ENCODE measurements at places on chromosomes 7 and 10.

GRCh38 chr10:80412486-80412885, 4.1 kb downstream of the PRXL2A start:
- no peak for DNase-seq

GRCh38 chr10:70528741-70529362, 50.3 kb downstream of the PALD1 start:
- no peak for DNase-seq

- no peak for DNase-seq
These were observed 5.8 kb downstream of the ANTXRL start for GRCh38 chr10:46292573-46293023.

- DNase-seq = no peak
These were observed 97.3 kb upstream of the SP4 start for GRCh38 chr7:21330462-21331178.

GRCh38 chr7:154564676-154565075, 438.2 kb downstream of the PAXIP1 start:
- DNase-seq = no peak

DNA sequence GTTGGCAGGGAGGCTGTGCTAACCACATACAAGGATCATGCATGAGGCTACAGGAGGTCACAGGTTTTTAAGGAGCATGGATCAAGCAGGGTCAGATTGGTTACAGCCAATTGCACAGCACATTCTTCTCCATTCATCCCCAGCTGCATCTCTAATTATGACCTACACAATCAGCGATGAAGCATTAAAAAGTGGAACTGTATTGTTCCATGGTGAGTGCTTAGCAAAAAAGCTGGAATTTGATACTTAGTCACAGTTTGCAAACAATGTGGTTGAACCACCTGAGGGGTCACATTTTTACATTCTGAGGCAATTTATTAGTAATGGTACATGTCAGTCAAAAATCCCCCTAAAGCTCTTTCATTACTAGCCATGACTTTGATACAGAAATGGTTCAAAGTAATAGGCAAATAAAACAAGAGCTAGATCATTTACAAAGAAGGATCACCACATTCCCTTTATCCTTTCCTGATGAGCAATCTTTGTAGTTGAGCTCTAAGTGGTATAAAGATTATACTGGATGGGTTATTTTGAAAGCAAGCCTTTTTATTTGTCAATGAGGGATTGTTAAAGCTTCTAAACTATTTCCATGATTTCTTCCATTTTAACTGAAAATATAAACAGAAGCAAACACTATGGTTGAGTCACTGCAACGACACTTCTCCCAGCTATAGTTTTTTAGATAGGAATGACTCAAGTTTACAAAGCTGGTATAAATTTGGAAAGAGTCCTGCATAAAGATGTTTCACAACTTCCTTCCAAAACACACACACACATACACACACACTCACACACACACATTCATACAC, 217.8 kb upstream of the SEMA3A start:
- DNase-seq = no peak

GRCh38 chr10:62172465-62172864, 96.2 kb downstream of the RTKN2 start:
- DNase-seq = no peak

GRCh38 chr10:83959328-83959727, 180.0 kb upstream of the GHITM start:
- no peak for DNase-seq

DNA sequence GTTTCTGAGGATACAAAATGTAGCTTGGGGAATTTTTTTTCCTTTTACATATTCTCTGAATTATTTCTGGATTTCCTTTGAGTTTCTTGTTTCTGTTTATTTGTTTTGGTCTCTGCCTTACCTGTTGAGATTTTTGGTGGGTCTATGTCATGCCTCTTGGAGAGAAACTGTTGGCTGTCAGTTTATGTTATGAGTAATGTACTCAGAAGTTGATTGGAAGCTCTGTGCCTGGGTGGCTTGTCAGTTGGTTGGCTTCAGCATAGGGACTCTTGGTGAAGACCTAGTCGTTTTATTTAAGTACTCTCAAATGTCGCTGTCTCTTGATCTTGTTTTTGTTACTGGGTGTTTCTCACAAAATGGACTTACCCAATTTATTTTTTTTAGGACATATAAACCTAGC, 132.4 kb downstream of the CDK14 start:
- DNase-seq = no peak

GRCh38 chr10:44030738-44031137, 354.2 kb downstream of the CXCL12 start:
- DNase-seq = no peak

- DNase-seq = no peak
These were observed 15.4 kb upstream of the CDK6 start for GRCh38 chr7:92851732-92852131.

GRCh38 chr7:141866974-141867373, 25.7 kb upstream of the PRSS37 start:
- DNase-seq = no peak

- DNase-seq = no peak
These were observed 17.9 kb upstream of the MYL7 start for GRCh38 chr7:44158873-44159631.

DNA sequence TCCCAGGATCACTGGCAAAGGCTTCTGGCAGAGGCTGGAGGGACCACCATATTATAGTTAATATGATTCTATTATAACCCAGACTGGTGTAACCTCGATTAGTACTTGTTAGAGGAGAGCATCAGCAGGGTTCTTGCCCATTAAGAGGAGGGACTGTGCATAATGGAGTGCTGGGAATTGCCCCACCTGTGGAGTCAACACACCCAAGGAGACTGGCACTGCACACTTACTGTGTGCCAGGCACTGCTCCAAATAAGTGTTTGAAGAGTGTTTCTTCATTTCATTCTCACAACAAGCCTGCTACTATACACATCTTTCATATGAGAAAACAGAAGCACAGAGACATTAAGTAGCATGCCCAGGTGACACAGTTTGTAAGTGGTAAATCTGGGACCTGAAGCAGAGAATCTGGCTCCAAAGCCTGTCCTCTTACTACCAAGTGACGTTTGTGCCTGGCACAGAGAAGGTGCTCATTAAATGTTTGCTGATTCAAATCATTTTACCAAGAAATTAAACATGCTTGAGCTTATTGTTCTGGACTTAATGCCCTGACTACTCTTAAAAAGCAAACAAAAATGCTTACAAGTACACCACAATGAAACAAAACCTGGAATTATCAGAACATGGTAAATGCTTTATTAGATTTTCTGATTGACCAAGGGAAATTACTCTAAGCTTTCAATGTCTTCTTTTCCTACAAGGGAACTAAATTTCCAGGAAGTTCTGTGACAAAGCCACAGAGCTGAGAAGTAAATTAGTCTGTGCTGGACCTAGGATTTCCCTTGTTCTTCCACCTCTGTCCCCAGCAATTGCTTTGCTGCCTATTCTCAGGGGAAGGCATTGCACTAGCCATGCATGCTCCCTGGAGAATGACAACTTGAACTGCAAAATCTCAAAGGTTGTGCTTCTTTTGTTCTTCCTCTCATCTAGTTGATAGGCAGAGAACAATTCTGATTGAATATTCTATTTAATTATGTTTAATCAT, 809 bp downstream of the SLC13A1 start:
- DNase-seq = no peak

- DNase-seq = no peak
These were observed 118.5 kb downstream of the RAB18 start for GRCh38 chr10:27622596-27622995.

DNA sequence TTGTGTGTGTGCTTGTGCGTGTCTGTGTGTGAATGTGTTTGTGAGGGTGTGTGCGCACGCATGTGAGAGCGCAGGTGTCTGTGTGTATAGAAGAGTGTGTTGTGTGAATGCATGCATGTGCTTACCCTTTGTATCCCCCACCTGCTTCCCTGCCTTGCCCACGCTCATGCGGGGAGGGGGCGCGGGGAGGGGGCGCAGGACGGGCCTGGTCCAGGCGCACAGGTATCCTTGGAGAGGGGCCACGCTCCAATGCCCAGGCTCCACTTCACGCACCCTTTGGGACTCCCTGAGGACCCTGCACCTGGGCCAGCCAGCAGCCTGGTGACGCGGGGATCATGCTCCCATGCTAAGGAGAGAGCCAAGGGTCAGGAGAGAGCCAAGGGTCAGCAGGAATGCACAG, 47.9 kb upstream of the EN2 start:
- no peak for DNase-seq

DNA sequence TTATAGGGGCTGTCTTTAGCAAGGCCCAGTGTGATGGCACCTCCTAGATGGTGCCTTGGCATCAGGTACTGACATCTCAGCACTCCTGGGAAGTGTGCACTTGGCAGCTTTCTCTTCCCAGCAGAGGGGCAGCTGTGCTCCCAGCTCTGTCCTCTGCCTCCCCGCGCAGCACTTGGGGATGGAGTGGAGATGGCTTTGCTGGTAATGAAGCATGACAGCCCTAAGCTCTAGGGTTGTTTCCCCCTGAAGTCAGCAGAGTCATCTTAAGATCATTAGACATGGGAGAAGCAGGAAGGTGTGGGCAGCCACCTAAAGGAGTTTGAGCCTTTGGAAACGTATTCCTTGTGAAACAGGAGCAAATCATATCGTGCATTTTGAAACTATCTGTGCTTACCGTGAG, 46.7 kb downstream of the HTRA1 start:
- DNase-seq = no peak

GRCh38 chr10:124802313-124802675, 675 bp downstream of the ABRAXAS2 start:
- DNase-seq = no peak

GRCh38 chr10:127142136-127142535, 54.3 kb downstream of the INSYN2A start:
- DNase-seq = no peak

DNA sequence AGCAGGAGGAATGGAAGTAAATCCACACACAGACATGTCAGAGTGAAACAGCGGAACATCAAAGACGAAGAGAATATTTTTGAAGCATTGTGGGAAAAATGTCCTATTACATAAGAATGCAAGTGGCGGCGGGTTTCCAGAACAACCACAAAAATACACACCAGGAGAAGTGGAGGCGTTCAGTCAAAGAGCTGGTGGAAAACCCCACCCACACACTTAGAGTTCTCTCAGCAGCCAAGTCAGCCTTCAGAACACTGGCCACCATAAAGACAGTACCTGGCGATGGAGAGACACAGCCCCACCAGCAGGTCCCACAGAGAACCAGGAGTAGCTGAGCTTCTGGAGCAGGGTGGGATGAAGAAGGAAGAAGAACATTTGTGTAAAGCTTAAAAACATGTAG, 23.7 kb downstream of the NKX6-2 start:
- no peak for DNase-seq

- no peak for DNase-seq
These were observed 11.1 kb downstream of the CDK1 start for GRCh38 chr10:60789340-60789739.

DNA sequence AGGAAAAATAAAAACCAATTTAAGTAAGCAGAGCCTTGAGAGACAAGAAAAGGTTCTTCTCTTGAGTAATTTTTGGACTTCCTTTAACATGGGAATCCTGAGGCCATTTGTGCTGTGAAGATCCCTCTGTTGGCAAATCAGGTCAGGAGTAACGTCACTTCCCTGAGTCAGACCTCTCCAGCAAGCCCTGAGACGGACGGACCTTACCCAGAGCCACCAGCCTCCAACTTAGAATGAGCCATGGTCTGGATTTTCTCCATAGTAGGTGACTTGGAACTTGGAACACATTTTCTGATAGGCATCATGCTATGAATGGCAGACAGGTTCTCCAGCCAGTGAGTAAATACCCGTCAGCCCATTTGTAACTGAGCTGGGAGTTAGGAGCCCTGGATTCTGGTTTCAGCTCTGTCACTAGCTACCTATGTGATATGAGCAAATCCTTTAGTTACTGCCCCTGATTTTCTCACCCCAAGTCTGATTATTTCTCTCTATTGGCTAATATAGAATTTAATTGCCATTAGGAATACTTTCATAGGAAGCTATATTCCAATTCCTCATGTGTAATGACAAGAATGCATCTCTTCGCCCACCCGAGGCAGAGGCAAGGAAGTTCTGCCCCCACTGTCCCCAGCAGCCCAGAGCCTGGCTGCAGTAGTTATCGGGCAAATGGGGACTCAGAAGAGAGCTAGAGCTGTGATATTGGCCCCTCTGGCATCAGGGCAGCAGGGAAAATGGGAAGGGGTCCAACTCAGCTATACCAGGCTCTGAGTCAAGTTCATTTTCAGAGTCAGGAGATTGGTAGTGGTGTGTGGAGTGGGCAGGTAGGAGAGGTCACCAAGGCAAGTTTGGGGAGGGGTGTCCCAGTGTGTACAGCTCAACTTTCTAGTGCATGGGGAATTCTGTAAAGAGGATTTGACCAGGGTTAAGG, 153.7 kb upstream of the AGK start:
- DNase-seq = no peak

DNA sequence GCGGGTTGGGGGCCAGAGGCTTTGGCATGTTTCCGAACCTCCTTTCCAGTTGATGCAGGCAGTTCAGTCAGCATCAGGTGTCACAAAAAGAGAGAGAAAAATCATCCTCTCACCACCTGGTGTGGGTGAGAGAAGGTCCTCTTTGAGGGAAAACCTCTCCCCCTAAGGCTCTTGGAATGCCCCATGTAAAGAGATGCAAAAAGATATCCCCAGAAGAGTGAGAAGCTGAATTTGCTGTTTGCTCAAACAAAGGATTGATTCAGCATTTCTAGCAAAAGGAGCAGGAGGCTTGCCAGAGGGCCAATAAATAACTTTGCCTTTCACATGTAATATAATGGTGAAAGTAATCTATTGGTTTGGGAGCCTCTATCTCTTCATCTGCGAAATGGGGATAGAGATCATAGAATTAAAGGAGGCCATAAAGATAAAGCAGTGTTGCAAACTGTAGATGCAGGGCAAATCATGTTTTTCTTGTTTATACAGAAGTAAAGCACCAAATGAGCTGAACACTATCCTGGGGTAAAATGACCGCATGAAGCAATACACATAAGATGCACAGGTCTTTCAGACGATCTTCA, 425.9 kb downstream of the LRMDA start:
- no peak for DNase-seq

GRCh38 chr10:60289800-60290199, 99.9 kb downstream of the ANK3 start:
- DNase-seq = no peak

GRCh38 chr7:78499283-78499682, 700.7 kb downstream of the PHTF2 start:
- DNase-seq = no peak

DNA sequence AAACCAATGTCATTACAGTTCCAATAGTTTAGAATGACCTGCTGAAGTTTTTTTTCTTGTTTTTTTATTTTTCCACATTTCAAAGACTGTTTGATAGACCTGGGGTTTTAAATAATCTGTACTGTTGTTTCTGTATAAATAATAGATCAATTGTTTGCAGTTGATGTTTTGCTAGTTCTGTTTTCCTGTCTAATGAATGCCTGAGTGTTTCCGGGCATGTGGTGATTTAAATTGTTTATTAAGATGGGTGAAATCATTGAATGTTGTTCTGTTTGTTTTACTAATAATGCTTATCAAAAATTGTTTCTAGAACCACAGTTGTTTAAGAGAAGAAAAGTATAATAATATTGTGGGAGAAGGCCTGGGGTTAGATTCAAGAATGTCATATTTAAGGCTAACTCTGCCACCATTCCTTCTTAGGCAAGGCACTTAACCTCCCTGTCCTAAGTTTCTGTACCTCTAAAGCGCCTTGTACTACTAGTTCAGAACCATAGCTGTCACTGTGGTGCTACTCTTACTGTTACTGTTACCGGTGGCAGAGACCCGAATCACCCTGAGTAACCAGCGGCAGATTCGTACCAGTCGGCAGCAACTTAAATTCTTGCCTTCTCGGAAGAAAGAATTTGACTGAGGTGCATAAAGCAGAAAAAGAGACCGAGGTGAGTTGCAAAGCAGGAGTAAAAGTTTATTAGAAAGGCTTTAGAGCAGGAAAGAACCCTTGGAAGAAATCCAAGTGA, 1014.1 kb downstream of the REEP3 start:
- DNase-seq = no peak

- DNase-seq = no peak
These were observed 342.7 kb upstream of the ETV1 start for GRCh38 chr7:14332155-14332554.

Data from activated CD8-positive, alpha-beta memory T cell treated with anti-CD3 and anti-CD28 coated beads for 4 hours (primary cell).